Body of pancreas (tissue), 4 donors: ENCODE measurements at places on chromosomes 4 and X. TPM values are rescaled to one million over a fixed set of nuclear protein-coding genes. Genes with fewer than 3 reads are reported as not detected.
A peak's percentile ranks its signal among the peaks of the same experiment; 100 is the strongest.

- H3K4me1 ChIP-seq = no peaks in the 10 kb centered on the region
- no peaks in the 10 kb centered on the region for H3K27me3 ChIP-seq
- DNase-seq = no peak
- H3K27ac ChIP-seq = no peak overlapping the region
These were observed 387.6 kb upstream of the ZFP42 start for GRCh38 chr4:187608001-187608421.

DNA sequence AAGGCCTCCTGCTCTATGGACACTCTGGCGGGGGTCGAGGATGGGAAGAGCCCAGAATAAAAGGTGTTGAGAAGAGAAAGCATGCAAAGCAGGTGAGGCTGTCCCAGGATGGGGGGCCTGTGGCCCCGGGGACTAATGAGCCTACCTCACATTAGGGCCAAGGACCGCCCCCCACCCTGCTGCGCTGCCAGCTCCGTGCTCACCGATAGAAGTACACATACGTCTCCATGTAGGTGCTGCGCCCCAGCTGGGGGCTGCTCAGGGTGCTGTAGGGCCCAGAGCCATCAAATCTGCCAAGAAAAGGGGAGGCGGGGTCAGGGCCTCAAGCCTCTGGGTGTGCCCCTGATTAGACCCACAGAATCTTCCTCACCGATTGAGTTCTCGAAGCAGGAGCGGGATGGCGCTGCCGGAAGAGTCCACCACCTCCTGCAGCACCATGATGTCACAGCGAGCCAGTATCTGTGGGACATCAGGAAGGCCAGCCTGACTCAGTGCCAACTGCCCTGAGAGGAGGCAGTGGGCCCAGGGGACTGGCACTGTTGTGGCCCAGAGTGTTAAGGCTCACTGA, 4.3 kb downstream of the DNASE1L1 start:
- no peaks in the 10 kb centered on the region for H3K36me3 ChIP-seq
- no peak overlapping the region for H3K4me3 ChIP-seq
- DNase-seq = no peak
- H3K27ac ChIP-seq = no peak overlapping the region
- H3K4me1 ChIP-seq = peaks cover 19% of the 10 kb centered on the region

GRCh38 chr4:72451349-72451748, 117.7 kb downstream of the ADAMTS3 start:
- H3K27ac ChIP-seq = no peak overlapping the region
- no peaks in the 10 kb centered on the region for H3K36me3 ChIP-seq
- H3K4me1 ChIP-seq = no peaks in the 10 kb centered on the region
- H3K4me3 ChIP-seq = no peak overlapping the region
- no peak for DNase-seq

DNA sequence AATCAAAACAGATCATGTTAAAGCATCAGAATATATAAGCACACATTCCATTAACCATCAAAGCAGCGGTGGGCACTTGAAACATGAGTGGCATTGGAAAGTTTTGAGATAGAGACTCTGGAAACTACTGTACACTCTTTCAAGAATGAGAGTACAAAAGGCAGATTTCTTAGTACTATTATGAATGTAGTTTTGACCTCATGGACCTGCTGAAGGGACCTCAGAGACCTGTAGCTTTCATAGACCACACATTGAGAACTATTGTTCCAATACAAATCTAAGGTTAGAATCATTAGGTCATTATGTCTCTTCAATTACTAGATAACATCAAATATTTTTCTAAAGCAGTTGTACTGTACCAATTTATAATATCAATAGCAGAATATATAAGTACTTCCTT, 283.6 kb downstream of the RPA4 start:
- no peak for DNase-seq
- no peaks in the 10 kb centered on the region for H3K27me3 ChIP-seq
- no peaks in the 10 kb centered on the region for H3K4me1 ChIP-seq
- no peak overlapping the region for H3K27ac ChIP-seq

DNA sequence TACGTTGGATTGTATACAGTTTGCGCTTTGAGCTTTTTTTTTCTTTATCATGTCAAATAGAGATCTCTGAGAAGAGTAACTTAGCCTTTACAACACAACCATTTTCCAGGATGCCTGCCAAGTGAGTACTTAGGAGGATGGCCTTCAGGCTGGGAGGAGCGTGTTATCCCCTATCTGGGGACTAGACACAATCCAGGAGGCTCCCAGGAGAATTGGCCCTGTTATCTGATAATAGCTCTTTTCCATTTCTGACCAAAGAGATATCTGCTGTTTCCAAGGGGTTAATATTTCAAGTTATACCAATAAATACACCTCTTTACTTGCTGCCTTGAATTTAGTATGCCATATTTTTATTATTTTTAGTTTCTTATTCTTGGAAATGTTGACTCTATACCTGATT, 169.5 kb upstream of the SMARCAD1 start:
- no peaks in the 10 kb centered on the region for H3K36me3 ChIP-seq
- H3K4me1 ChIP-seq = no peaks in the 10 kb centered on the region
- no peak overlapping the region for H3K27ac ChIP-seq
- H3K4me3 ChIP-seq = no peak overlapping the region

DNA sequence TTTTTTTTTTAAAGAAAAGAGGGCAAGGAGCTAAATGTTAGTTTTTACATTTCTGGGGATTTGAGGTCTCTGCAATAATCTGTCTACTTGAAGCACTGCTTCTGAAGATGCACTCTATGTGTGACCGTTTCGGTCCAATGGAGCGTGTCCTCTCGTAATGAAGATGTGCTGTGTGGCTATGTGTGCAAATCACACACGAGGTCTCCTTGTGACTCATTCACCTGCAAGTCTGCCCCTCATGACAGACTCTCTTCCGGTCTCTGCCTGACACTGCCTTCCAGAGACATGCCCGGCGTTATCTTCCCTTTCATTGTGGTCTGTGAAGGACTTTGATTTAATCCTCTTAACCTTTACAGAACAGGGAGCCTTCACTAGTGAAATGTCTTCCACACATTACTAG, 84.3 kb downstream of the TRAM1L1 start:
- no peaks in the 10 kb centered on the region for H3K36me3 ChIP-seq
- no peak overlapping the region for H3K27ac ChIP-seq
- no peaks in the 10 kb centered on the region for H3K27me3 ChIP-seq
- no peaks in the 10 kb centered on the region for H3K4me1 ChIP-seq
- DNase-seq = no peak

- no peak overlapping the region for H3K27ac ChIP-seq
- no peaks in the 10 kb centered on the region for H3K36me3 ChIP-seq
- no peak for DNase-seq
- H3K27me3 ChIP-seq = no peaks in the 10 kb centered on the region
- peaks cover 13% of the 10 kb centered on the region for H3K4me1 ChIP-seq
These were observed 30.7 kb downstream of the TSPAN5 start for GRCh38 chr4:98627531-98628257.

DNA sequence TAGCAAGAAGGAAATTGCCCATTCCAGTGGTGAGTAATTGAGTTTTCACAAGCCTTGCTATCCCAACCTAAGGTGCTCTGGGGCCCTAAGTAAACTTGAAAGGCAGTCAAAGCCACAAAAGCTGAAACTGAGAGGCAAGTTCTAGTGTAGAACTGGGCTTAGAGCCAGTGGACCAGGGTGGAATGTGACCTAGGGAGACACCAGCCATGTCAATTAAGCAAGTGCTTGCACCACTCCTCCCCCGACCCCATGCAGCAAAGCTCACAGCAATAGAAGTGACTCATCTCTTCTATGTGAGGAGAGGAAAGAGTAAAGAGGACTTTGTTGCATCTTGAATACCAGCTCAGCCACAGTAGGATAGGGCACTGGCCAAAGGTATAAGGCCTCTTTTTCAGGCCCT, 486.1 kb upstream of the POU3F4 start:
- H3K27me3 ChIP-seq = no peaks in the 10 kb centered on the region
- DNase-seq = no peak
- no peaks in the 10 kb centered on the region for H3K36me3 ChIP-seq
- no peak overlapping the region for H3K4me3 ChIP-seq
- H3K27ac ChIP-seq = no peak overlapping the region

DNA sequence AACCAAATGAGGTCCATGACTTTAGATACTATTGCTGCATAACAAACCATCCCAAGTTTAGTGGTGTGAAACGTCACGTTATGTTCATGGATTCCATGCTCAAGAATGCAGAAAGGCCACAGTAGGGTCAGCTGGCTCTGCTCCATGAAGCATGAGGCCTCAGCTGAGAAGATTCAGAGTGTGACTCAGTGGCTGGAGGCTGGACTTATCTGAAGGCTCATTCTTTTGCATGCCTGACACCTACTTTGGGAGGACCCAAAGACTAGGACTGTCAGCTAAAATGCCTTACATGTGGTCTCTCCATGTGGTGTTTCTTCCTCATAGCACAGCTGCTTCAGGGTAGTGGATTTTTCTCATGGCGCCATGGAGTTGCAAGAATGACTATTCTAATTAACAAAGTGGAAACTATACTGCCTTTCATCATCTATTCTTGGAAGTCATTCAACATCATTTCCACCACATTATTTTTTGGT, 11.5 kb upstream of the CCDC149 start:
- peaks cover 14% of the 10 kb centered on the region for H3K4me1 ChIP-seq
- DNase-seq = no peak
- no peak overlapping the region for H3K27ac ChIP-seq
- H3K27me3 ChIP-seq = no peaks in the 10 kb centered on the region

DNA sequence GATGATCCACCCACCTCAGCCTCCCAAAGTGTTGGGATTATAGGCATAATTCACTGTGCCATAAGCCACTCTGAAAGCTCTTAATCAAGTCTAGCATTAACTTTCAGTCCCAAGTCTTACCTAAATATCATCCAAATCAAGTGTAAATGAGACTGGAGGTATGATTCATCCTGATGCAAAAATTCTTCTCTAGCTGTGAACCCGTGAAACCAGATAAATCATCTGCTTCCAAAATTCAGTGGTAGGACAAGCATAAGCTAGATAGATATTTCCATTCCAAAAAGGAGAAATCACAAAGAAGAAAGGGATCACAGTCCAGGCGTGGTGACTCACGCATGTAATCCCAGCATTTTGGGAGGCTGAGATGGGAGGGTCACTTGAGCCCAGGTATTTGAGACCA, 8.8 kb upstream of the TBC1D25 start:
- no peak overlapping the region for H3K27ac ChIP-seq
- H3K27me3 ChIP-seq = no peaks in the 10 kb centered on the region
- H3K4me3 ChIP-seq = no peak overlapping the region
- DNase-seq = no peak

- H3K27me3 ChIP-seq = no peaks in the 10 kb centered on the region
- DNase-seq = no peak
- no peak overlapping the region for H3K27ac ChIP-seq
- H3K36me3 ChIP-seq = no peaks in the 10 kb centered on the region
- H3K4me1 ChIP-seq = no peaks in the 10 kb centered on the region
- no peak overlapping the region for H3K4me3 ChIP-seq
These were observed 243.8 kb downstream of the THOC2 start for GRCh38 chrX:123489011-123489410.

GRCh38 chrX:120372667-120373370, 10.9 kb downstream of the ATP1B4 start:
- H3K27ac ChIP-seq = no peak overlapping the region
- H3K36me3 ChIP-seq = no peaks in the 10 kb centered on the region
- no peak for DNase-seq
- no peaks in the 10 kb centered on the region for H3K27me3 ChIP-seq

GRCh38 chr4:174119051-174119450, 164.4 kb downstream of the FBXO8 start:
- DNase-seq = peak; percentile 16
- no peaks in the 10 kb centered on the region for H3K27me3 ChIP-seq
- no peak overlapping the region for H3K4me3 ChIP-seq
- H3K27ac ChIP-seq = no peak overlapping the region

DNA sequence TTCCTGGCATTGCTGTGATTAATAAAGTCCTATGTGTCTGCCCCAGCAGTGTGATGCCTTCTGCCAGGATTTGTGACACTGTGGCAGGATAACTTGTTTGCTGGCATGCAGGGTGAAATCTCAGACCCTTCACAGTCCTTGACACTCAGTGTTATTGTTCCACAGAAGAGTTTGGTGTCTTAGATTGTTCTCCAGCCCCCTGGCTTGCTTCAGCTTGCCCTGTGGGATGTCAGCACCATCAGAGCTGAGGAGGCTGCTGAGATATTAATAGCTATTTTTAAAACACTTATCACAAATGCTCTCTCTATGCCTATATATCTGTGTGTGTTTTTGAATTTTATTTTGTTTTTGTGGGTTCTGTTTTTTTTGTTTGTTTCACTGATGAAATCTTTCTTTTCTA, 136.9 kb downstream of the TSPAN5 start:
- no peaks in the 10 kb centered on the region for H3K4me1 ChIP-seq
- H3K36me3 ChIP-seq = no peaks in the 10 kb centered on the region
- DNase-seq = no peak
- no peak overlapping the region for H3K27ac ChIP-seq

GRCh38 chr4:145735347-145735675, 55.4 kb downstream of the C4orf51 start:
- H3K4me1 ChIP-seq = peaks cover 58% of the 10 kb centered on the region
- H3K27me3 ChIP-seq = no peaks in the 10 kb centered on the region
- H3K36me3 ChIP-seq = no peaks in the 10 kb centered on the region
- H3K27ac ChIP-seq = peak overlapping the region; percentile 94
- no peak overlapping the region for H3K4me3 ChIP-seq

DNA sequence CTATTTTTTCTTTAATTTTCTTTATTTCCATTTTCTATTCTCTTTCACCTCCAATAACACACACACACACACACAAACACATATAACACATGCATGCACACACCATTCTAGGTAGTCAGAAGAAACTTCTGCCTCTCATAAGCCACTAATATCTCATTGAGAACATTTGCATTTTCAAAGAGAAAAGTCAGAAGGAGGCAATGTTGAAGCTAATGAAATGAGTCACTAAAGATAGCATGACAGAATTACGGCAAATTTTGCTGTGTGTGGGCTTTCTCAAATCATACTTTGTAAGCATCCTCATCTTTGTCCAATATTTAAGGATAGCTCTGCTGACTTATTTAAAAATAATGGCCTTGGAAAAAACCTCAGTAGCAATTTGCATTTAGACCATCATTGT, 291.3 kb downstream of the GUCY2F start:
- H3K27ac ChIP-seq = no peak overlapping the region
- no peaks in the 10 kb centered on the region for H3K27me3 ChIP-seq
- no peaks in the 10 kb centered on the region for H3K4me1 ChIP-seq
- H3K4me3 ChIP-seq = no peak overlapping the region

- H3K4me1 ChIP-seq = no peaks in the 10 kb centered on the region
- H3K27me3 ChIP-seq = no peaks in the 10 kb centered on the region
- H3K4me3 ChIP-seq = no peak overlapping the region
- no peaks in the 10 kb centered on the region for H3K36me3 ChIP-seq
- DNase-seq = no peak
- no peak overlapping the region for H3K27ac ChIP-seq
These were observed 63.3 kb upstream of the BANK1 start for GRCh38 chr4:101727238-101727637.

- H3K27ac ChIP-seq = no peak overlapping the region
- peaks cover 11% of the 10 kb centered on the region for H3K4me1 ChIP-seq
- no peaks in the 10 kb centered on the region for H3K36me3 ChIP-seq
- H3K27me3 ChIP-seq = no peaks in the 10 kb centered on the region
These were observed 104.1 kb downstream of the IL1RAPL2 start for GRCh38 chrX:104670051-104670450.

Gene CPE
- 71.6 TPM for total RNA-seq

Gene ASB12
- not detected for total RNA-seq

Gene STOX2
- 15.8 TPM for total RNA-seq

Gene GABRQ
- not detected for total RNA-seq

Gene SCRG1
- not detected for total RNA-seq

Gene TCEAL6
- not detected for total RNA-seq

Gene ASB5
- not detected for total RNA-seq

Gene CT45A2
- not detected for total RNA-seq

Gene TRAM1L1
- 2.3 TPM for total RNA-seq

Gene GPR50
- not detected for total RNA-seq

Gene STATH
- total RNA-seq = not detected

Gene GAGE2A
- not detected for total RNA-seq
